ENCODE measurements at places on chromosomes 13 and 19.

DNA sequence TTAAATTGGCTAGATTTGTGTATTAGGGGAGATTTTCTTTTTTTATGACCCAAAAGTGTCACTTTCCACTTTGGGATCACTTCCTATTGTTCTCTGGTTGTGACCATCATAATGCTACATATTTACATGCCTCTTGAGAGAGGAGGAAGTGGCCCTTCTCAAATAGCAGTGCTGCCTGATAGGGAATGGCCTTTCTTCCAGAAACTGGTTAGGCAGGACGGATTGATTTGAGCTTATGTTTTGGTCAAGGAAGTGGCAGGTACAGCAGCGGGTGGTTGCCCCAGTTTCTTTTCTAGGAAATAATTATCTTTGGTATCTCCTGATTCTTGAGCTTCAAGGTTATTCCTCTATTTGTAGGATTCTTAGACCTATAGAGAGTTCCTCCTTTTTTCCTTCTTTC is 21.9 kb upstream of the WTIP start:
- DNase-seq, result no peak

GRCh38 chr13:90696254-90696653 is 651.2 kb upstream of the MIR17HG start:
- DNase-seq, result no peak

DNA sequence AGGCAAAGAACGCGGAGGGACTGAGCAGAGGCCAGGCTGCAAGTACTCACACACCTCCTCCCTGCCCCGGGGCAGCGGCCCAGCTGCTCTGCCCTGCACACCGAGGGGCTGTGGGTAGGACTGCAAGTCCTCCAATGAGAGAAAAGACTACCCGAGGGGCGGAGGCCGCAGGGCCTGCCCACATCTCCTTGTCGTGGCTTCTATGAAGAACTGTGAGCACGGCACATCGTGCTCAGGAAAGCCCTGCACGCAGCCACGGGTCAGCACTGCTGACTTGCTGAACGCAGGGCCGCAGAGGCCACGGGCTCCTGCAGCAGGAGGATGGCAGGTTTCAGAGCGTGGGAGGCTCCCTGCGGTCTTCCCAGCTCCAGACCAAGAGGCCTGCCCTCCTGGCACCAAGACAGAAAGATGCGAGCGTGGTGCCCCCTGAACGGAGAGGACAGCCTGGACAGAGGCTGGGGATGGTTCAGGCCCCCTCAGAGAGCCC is 37.4 kb downstream of the CEBPG start:
- no peak for DNase-seq

- no peak for DNase-seq
These were observed 129.4 kb downstream of the PCDH9 start for GRCh38 chr13:67100730-67101129.

- DNase-seq, result no peak
These were observed 15.5 kb upstream of the SPACA4 start for GRCh38 chr19:48591021-48591420.
